Activated naive CD8-positive, alpha-beta T cell treated with anti-CD3 and anti-CD28 coated beads for 36 hours (primary cell): ENCODE measurements at places on chromosomes 16 and 17.

GRCh38 chr16:27407133-27407532, 5.2 kb downstream of the IL21R start:
- no peak for DNase-seq

- DNase-seq, result no peak
These were observed 971.7 kb downstream of the CDH11 start for GRCh38 chr16:64150193-64150592.

DNA sequence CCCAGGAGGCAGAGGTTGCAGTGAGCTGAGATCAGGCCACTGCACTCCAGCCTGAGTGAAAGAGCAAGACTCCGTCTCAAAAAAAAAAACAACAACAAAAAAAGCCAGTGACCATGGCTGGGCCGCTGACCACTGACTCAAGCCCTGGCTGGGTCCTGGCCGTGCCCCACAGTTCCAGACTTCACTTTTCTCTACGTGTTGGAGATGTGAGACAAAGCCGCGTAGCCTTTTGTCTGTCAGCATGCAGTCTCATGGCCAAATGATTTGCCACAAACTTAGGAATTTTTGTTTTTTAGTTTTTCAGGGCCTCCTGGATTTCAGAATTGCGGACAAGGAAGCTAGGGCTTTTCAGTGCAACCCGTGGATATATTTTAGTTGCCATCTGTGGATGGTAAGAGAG, 89.3 kb upstream of the CIBAR2 start:
- no peak for DNase-seq

DNA sequence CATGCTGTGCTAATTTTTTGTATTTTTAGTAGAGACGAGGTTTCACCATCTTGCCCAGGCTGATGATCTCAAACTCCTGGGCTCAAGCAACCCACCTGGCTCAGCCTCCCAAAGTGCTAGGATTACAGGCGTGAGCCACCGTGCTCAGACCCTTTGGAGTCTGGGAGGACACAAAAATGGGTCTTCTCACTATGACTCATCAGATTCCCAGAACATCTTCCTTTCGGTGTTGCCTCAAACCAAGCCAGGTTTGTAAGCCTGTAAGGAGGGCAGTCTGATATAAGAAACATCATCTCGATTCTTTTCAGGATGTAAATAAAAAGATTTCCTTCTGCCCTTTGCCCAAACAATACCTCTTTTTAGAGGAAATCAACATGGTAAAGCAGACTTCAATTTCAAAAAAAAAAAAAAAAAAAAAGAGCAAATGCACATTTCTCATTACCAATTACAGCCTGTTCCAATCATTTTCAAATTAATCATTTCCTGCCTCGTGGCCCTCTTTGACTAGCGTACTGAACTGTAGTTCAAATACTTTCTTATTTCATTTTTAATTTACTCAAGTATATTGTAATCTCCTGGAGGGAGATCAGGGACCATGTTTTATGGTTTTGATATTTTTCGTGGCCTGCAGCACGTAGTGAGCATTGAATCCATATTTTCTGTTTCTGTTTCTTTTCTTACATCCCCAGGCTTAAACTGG, 409.6 kb downstream of the GRIN2A start:
- no peak for DNase-seq

DNA sequence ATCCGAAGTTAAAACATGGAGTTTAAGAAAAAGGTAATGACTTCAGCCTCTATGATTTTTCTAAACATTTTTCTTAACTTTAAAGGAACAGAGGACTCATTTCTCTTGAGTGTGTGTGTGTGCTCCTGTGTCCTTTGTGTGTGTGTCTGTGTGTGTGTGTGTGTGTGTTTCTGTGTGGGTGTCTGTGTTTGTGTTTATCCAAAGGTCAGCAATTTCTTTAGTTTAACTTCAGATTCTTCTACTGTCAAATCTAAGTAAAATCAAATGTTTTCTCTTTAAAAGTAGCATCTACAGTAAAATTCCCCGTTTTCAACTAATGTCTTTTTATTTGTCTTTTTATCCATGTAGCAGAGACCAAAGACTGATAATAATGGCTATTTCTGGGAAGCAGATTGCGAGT, 31.8 kb downstream of the HSBP1 start:
- DNase-seq, result no peak

- peak; percentile 57 for DNase-seq
These were observed at the start of gene MED13 for GRCh38 chr17:62064791-62065563. Gene MED13 (minus strand): TSS chr17:62065278. CDS start chr17:62065205, 73 bp downstream.

DNA sequence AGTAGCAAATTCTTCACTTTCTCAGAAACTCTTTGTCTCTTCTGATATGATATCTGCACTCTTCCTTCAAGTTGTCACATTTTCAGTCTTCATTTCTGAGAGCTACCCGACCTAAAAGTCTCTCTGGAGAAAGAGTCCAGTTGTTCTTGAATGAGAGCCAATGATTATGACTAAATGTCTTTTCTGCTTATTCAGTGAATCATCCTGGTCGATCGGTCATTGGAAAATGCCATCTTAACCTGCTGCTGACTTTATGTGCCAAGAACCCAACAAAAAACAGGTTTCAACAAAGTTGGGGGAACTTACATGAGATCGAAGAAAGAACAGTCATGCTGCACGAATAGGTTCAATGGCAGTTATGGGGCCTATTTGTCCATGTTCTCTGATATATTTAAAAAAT, 15.9 kb downstream of the SOX9 start:
- no peak for DNase-seq

DNA sequence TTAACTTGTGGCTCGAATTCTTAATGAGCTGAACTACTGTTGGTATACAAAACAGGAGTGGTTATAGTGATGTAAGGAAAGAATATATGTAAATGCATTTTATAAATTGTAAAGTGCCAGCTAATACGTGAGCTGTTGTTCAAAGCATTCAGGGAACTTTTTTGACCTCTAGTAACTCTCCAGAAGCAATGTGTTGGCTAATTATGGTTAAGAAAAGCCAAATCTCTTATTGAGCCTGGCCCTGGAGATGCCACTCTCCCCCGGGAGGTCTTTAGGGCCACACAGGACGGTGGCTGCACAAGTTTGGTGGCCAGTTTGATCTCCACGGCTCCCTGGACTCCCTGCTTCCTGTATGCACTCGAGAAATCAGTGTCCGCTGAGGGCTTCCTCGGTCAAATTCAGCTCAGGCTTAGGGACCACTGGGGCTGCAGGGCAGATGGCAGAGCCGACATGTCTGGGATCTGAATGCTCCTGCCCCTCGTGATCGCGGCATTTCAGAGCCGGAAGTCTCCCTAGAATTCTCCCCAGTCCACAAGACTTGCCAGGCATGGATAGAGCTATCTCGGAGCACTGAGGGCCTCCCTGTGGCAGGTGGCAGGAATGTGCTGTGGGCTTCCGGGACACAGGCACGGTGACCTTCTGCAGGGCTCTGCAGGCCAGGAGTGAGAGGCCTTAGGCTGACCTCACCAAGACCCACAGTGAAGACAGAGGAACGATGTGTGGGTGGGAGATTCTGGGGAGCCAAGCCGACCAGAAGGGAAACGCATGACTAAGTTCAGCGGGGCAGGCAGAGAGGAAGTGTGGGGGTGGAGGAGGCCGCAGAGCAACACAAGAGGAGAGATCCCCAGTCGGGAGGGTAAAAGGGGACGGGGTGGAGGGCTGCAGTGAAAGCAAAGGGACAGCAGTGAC, 18.6 kb upstream of the PITPNM3 start:
- DNase-seq, result peak; percentile 61

- DNase-seq, result no peak
These were observed 30.8 kb upstream of the METTL16 start for GRCh38 chr17:2542456-2542855.

- no peak for DNase-seq
These were observed 7.6 kb downstream of the NOB1 start for GRCh38 chr16:69747115-69747514.

DNA sequence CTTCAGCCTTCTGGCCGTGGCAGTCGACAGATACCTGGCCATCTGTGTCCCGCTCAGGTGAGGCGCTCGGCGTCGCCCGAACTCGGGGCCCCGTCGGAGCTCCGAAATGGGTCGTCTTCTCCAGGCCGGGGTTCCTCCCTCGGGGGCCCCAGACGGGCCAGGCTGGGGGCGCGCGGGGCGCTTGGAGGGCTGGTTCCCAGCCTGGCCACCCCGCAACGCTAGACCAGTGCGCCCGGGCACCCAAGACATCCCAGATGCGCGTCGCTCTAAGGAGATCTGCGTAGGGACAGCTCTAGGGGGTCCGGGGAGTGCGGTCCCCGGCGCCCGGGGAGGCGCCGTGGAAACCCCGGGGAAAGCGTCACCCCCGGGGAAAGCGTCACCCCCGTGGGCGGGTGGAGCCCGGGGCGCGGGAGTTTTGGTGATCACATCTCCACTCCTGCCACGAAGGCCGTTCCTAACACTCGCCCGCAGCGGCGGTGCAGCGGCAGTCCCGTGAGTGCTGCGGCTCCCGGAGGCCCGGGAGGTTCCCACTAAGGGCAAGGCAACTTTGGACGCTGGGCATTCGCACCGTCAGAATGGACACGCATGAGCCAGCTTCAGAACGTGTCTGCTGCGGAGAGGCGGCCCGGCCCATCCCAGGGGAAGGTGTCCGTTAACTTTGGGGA, 729 bp downstream of the ADORA2B start:
- DNase-seq, result peak; percentile 44

GRCh38 chr17:36730095-36730808, 128.9 kb downstream of the MRM1 start:
- DNase-seq, result no peak

- DNase-seq, result peak; percentile 24
These were observed 30.0 kb upstream of the SLC5A10 start for GRCh38 chr17:18921912-18922451.

- DNase-seq, result no peak
These were observed 6.5 kb downstream of the EIF1 start for GRCh38 chr17:41695134-41695661.

- no peak for DNase-seq
These were observed 896 bp downstream of the GGA2 start for GRCh38 chr16:23509441-23509754.

DNA sequence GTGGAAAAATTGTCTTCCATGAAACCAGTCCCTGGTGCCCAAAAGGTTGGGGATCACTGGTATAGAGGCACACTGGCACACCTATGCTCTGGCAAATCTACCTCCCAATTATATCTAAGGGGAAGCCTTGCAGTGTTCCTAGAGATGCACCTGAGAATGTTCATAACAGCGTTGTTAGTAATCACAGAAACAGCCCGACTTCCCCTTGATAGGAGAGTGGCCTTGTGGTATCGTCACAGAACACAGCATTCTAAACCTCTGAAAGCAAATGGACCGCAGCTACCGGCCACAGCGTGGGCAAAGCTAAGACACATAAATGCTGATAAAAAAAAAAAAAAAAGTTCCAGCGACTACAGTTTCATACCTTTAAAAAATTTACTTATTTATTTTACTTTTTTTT, 39.1 kb upstream of the ADGRG1 start:
- DNase-seq, result no peak

DNA sequence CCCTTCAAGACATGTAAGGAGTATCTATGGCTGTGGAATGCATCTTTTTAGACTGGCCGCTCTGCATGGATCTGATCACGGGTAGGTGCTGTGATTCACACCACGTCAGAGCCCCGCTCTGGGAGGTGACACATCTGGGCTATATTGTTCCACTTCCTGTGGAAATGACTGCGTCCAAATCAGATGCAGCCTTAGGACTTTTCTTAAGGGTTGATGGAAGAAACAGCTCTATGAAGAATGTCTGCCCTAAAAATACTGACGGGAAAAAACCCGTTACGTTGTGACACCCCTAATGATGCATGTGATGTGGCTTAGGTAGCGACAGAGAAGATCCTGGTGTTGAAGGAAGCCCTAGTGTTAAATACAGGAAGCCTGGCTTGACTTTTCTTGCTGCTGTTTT, 12.2 kb downstream of the BANP start:
- peak; percentile 75 for DNase-seq

- DNase-seq, result no peak
These were observed 86.4 kb downstream of the N4BP1 start for GRCh38 chr16:48523415-48524204.

DNA sequence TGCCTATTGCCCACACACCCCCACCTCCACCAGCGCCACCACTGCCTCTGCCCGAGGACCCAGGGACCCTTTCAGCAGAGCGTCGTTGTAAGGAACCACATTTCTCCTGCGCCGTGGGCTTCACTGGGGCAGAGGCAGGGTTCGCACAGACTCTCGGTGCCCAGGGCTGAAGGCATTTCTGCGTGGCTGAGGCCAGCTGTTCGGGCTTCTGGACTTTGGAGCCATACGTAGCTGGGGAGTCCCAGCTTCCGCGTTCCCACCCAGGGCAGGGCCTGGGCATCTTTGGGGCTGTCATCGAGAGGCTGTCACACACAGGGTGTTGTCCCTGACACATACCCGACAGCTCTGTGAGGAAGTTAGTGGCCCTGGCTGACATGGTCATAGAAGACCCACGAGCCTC, 16.0 kb upstream of the SMIM5 start:
- no peak for DNase-seq

GRCh38 chr17:42363231-42363630, 25.0 kb downstream of the STAT3 start:
- DNase-seq, result no peak

GRCh38 chr17:44572801-44573200, 15.5 kb downstream of the FZD2 start:
- no peak for DNase-seq

GRCh38 chr16:62100651-62101050, 64.4 kb upstream of the CDH8 start:
- DNase-seq, result no peak

- no peak for DNase-seq
These were observed 7.3 kb upstream of the XYLT2 start for GRCh38 chr17:50338645-50339044.

- DNase-seq, result peak; percentile 28
These were observed 3.3 kb downstream of the ZNF652 start for GRCh38 chr17:49358641-49359247.

DNA sequence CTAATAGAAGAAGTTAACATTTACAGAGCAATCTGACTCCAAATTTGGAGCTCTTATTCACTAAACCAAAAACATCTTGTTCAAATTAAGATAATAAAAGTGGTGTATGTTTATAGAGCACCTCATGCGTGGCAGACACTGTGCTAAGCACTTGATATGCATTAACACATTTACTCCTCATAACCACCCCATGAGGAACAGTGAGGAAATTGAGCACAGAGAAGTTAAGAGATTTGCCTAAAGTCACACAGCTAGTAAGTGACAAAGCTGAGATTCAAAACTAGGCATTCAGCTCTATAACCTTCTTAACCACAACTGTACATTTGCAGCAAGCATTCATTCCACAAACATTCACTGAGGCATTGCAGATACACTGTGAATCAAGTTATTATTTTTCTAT, 94.0 kb downstream of the VAT1L start:
- DNase-seq, result no peak
